Esophagus mucosa (tissue), 1 donor: ENCODE measurements at places on chromosomes 1 and 21. TPM values are rescaled to one million over a fixed set of nuclear protein-coding genes. Genes with fewer than 3 reads are reported as not detected.

DNA sequence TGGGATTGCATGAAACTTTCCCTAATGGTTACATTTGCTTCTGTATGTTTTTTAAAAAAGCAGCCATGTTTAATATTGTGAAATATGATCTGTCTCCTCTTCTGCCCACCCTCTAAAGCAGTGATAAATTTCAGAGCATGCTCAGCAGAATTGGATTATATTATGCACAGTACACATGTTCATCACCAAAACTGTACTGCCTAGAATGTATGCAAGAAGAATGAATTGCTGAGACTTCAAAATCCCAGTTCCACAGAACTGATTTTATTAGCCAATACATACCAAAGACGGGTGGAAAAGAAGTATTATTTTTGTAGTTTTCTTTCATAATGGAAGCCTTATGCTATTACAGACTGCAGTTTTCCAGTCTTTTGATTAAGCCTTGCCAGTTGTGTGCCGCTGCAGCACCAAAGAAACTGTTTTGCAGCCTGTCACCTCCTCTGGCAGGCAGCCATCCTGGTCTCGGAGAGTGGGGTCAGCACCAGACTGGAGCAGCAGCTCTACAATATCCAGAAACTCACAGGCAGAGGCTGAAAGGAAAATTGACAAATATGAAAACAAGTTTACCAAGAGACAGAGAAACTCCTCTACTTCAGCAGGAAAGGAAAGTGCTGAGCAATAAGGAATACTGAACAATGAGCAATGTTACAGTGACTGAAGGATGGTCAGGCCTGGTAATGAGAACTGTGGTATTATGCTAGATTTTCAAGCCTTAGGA, 58.1 kb downstream of the LHX4 start:
- ATAC-seq: no peak

GRCh38 chr21:34187935-34188334, 114.6 kb downstream of the MRPS6 start:
- ATAC-seq: no peak

DNA sequence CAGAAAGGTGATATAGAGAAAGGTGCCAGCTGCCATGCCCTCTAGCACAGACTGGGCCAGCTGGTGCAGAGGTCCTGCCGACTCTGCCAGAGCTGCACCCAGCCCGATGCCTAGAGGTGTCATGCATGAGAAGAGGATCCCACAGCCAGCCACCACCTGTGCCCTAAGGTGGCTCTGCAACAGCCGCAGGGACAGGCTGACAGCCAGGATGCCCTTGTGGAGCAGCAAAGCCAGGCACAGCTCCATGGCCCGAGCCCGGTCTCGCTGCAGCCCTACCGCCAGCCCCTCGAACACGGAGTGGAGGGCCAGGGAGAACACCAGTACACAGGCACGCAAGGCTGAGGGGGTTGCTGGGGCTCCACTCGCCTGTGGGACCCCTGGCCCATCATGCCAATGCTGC, 1.8 kb upstream of the CRTC2 start:
- no peak for ATAC-seq

- ATAC-seq: no peak
Measured at GRCh38 chr1:63651161-63651701, 58.0 kb downstream of the PGM1 start.

DNA sequence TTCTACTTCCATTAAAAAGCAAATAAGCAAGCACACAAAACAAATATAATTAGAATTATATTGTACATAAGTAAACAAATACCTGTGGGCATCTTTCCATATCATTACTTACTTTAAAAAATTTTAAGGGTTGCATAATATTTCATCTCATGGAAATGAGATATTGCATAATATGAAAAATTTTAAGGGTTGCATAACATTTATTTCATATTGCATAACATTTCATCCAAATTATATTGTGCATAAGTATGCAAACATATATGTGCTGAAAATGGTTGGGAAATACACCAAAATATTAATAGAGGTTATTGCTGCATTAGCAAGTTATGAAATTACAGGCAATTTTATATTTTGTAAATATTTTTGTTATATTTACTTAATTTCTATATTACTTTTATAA, 213.7 kb downstream of the KCNH1 start:
- ATAC-seq: no peak

- ATAC-seq: no peak
Measured at GRCh38 chr1:180369061-180369460, 133.3 kb downstream of the ACBD6 start.

GRCh38 chr1:41486371-41487125, 2.1 kb upstream of the EDN2 start:
- ATAC-seq: no peak

DNA sequence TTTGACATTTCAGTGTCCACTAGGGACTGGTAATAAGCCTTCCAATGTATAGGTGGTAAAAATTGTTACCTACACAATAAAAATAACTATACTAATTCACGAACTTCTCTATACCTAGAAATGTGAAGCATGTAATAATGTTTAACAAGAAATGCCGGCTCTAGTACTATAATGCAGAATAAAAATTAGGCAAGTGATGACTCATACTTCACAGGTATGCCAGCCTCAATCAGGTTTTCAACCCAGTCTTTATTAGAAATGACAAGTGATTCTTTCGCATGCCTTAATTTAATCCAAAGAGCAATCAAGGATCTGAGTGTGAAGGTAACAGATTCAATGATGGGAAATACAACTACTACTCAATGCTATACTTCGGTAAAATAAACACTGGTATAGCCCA, 134.9 kb downstream of the RERE start:
- peak; percentile 85 for ATAC-seq

GRCh38 chr1:78136680-78137079, 90.9 kb downstream of the GIPC2 start:
- no peak for ATAC-seq

- no peak for ATAC-seq
Measured at GRCh38 chr1:94746635-94747525, 73.3 kb upstream of the SLC44A3 start.

DNA sequence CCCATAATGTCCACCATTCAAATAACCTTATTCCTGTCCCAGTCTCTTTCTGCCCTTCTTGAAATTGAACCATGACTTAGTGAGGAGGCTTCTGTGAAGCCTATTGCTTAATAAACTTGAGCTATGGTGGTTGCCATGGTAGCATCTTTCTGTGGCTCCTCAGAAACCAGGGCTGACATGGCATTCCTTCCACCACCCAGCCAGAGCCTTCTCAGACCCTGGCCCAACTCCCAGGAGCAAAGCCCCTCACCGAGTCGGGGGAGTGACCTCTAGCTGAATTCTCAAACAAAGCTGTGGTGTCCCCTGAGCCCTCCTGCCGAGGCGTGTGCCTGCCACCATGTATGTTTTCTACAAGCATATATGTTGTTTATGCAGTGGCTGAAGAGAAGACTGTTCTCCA, 259.1 kb downstream of the CACNA1E start:
- ATAC-seq: no peak

- no peak for ATAC-seq
Measured at GRCh38 chr1:232464325-232464724, 165.6 kb downstream of the SIPA1L2 start.

DNA sequence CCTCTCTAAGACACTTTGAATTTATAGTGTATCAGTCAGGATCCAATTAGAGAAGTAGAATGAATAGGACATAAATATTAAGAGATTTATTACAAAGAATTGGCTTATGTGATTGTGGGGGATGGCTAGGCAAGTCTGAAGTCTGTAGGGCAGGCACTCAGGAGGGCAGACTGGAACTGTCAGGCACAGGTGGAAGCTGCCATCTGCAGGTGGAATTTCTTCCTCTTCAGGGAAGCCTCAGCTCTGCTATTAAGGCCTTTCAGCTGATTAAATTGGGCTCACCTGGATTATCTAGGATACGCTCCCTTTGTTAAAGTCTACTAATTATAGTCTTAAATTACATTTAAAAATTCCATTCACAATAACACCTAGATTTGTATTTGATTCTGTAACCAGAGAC, 92.0 kb upstream of the HAO2 start:
- ATAC-seq: peak; percentile 44

ADIPOR1 gene
- total RNA-seq: 82.7 TPM

FOXO6 gene
- total RNA-seq: not detected

HLX gene
- total RNA-seq: 0.48 TPM

GUCA2B gene
- not detected for total RNA-seq

CFHR4 gene
- total RNA-seq: not detected

FAM72B gene
- 2.1 TPM for total RNA-seq

CD247 gene
- total RNA-seq: 0.80 TPM

FASLG gene
- not detected for total RNA-seq

ZNF648 gene
- total RNA-seq: 0.08 TPM
